ENCODE measurements at places on chromosomes 1 and 21.

- peak; percentile 7 for ATAC-seq
Observed at GRCh38 chr1:53327182-53327913, 522 bp downstream of the LRP8 start.

DNA sequence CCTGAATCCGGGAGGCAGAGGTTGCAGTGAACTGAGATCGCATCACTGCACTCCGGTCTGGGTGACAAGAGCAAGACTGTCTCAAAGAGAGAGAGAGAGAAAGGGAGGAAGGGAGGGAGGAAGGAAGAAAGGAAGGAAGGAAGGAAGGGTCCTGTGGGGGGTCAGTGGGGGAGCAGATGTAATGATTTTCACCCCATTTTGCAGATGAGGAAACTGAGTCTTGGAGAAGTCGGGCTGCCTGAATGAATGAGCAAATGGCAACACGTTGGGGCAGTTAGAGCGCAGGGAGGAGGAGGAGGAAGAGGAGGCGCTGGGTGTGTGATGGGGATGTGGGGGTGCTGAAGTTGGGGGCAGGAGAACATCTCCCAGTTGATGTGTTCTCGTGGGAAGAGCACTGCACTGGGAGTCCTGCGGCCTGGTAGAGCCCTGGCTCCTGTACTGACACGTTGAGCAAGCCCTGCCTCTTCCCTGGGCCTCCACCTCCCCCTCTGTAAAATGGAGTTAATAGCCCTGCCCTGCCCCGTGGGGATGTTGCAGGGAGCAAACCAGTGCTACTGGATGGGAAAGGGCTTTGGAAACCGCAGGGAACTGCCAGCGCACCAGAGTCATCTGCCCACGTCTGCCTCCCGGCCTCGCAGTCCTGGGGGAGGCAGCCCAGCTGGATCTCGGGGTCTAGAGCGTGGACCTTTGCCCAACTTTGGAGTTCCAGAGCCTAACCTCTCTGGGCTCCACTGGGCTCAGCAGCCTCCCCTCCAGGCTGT, 103.2 kb upstream of the CASZ1 start:
- ATAC-seq, result no peak

DNA sequence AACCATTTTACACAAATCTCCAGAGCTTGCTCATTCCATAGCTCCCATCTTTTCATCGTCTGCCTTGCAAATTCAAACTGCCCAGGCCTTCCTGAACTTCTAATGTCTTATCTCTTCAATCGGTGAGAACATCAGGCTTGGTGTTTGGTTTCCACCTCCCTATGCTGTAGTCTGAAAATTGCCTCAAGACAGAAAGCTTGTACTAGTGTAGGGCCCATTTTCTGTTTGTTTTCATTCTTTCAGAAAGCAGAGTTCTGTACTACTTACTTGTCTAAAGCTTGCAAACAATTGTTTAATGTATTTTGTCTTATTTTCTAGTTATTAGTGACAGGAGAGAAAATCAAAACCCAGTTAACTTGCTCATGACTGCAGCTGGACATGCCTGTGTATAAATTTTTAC, 16.8 kb downstream of the HOOK1 start:
- no peak for ATAC-seq

DNA sequence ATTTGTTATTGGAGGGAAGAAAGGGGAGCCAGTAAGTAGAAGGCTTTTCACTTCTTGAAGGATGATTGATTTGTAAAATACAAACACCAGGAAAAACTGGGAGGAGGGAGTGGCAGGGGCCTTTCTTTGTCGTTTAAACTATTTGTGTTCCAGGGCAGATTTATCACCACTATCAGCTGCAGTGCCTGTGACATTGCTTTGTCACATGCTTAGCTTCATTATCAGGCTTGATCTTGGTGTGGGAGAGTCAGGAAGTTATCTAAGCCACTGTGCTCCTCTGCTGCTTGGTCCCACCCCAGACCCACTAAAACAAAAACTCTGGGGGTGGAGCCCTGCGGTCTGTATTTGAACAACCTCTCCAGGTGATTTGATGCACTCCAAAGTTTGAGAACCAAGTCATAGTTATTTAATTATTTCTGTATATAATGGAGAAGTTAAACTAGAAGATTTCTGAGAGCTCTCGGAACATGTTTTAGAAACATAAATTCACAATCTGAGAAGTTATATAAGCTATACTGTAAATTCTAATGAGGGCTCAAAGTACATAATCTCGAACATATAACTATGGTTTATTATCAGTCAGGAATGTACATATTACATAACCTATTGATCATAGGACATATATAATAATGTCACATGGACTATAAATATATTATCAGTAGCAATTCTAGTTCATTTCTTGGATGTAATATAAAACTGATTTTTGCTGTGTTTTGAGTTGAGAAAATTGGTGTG, 87.9 kb downstream of the CDC14A start:
- no peak for ATAC-seq

DNA sequence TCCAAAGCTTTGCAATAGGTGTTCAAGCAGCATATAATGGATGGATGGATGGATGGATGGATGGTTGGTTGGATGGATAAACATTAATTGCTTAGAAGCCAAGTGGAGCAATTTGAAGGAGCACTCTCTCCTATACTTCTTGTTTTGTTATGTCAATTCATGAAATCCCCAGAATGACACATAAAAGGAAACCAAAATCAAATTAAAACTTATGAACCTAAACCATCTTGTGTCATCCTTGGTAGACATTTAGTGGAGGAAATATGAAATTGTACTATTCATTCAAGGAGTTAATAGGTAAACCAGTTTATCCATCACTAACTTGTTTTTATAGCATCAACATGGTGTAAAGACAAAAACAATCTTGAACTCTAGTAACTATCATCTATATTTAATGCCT, 122.5 kb downstream of the NR5A2 start:
- no peak for ATAC-seq

DNA sequence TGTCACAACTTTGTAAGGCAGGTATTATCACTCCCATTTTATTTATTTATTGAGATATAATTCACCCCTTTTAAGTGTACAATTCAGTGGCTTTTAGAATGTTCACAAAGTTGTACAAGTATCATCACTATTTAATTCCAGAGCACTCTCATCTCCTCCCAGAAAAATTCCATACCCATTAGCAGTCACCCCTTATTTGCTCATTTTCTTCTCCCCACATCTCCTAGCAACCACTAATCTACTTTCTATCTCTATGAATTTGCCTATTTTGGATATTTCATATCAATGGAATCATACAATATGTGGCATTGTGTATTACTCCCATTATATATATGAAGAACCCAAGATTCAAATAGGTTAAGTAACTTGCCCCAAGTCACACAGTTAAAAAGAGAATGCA, 7.0 kb downstream of the DSTYK start:
- no peak for ATAC-seq

DNA sequence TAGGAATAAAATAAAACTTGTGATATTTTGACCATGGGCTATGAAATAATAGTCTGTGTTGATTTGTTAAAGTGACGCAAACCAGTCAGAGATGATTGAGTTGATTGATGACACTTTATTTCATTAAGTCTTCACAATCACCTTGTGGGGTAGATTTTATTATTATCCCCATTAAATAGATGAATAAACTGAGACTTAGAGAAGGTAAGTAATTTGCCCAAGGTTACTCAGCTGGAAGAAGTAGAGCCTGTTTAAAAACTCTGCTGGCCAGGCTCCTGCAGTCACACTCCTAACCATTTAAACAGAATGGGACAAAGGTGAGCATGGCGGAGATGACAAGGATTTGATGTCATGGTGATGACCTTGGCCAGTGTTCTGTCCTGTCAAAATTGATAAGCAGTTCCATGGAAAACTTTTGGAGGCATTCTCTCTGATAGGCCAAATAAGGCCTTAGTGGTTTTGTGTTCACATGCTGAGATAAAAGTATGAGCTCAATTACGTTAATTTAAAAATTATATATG, 22.7 kb upstream of the MCOLN3 start:
- ATAC-seq, result no peak

GRCh38 chr1:204647114-204647804, 38.3 kb downstream of the LRRN2 start:
- no peak for ATAC-seq

GRCh38 chr21:24367936-24368335, 1239.3 kb downstream of the MRPL39 start:
- no peak for ATAC-seq

DNA sequence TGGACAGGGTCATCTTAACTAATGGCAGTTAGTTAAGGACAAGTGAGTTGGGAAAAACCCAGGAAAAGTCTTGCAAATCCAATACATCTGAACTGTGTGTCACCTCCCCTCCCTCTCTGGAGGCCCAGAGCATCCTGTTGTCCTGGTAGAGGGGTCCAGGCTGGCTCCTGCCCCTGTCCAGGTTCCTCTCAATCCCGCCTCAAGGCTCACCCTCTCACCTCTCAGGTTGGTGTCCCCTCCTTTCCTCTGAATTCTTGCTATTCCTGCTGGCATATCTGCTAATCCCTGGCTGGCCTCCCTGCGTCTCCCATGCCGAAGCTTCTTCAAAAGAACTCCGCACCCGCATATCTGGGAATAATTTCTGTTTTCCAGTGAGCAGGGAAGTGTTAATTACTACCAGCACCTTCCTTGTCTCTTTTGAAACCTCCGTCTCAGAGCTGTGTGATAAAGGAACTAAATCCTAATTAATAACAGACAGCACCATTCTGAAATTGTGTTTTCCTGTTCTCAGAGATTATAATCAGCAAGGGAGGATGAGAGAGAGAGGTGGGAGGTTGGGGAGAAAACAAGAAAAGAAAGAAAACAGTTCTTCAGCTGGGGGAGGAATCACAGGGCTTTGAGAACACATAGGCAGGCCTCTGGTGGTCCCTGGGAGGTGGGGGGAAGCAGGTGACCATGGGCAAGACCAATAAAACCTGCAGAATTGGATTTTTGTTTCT, 568.0 kb downstream of the PTPRU start:
- no peak for ATAC-seq

- no peak for ATAC-seq
Observed at GRCh38 chr1:220441211-220441610, 86.7 kb upstream of the MARK1 start.

DNA sequence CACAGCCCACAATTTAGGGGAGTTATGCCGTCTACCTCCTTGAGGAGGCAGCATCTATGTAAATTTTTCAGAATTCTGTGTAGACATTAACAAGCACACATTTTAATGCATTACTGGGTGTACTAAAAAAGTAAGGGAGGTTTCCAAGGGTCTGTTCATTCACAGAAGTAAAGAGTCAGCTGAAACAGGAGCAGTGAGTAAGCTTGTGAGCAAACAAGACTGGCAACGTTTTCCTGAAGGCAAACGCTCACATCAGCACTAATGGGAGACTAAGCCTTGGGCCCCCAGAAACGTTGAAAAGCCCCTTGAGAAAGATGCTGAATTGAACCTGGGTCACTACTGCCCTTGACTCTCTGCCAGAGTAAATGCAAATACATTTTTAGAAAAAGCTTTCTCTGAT, 25.7 kb downstream of the RPRD2 start:
- ATAC-seq, result no peak

DNA sequence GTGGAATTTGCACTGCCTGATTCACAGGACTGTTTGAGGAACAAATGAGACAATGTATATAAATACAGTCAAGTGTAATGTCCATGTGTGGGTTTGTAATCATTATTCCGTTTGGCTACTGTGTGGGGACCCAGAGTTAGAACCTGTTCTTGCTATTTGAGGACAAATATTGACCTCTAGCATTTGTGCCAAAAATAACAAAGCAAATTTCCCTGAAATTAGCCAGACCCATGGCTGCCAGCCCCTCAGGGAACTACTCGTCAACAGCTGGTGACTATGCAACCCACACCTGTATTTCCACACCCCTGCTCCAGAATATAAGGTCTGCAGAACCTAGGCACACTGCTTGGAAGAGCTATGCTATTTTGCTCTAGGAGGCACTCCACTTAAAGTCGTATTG, 70.7 kb downstream of the KCNJ6 start:
- ATAC-seq, result no peak

DNA sequence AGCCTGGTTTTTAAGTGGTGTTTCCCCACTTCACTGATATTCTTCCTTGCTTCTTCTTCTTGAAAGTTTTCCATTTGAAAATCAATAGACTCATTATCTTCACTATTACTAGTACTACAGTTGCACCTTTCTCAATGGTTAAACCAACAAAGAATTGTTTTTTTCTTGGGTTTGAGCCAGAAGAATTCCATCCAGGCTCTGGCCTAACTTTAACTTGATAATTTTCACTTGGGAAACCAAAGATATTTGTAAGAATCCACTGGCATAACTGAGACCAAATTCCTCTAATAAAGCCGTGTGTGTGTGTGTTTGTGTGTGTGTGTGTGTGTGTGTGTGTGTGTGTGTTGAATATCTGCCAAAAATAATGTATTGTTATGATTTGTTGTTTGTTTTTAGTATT, 103.2 kb downstream of the SGIP1 start:
- ATAC-seq, result no peak

DNA sequence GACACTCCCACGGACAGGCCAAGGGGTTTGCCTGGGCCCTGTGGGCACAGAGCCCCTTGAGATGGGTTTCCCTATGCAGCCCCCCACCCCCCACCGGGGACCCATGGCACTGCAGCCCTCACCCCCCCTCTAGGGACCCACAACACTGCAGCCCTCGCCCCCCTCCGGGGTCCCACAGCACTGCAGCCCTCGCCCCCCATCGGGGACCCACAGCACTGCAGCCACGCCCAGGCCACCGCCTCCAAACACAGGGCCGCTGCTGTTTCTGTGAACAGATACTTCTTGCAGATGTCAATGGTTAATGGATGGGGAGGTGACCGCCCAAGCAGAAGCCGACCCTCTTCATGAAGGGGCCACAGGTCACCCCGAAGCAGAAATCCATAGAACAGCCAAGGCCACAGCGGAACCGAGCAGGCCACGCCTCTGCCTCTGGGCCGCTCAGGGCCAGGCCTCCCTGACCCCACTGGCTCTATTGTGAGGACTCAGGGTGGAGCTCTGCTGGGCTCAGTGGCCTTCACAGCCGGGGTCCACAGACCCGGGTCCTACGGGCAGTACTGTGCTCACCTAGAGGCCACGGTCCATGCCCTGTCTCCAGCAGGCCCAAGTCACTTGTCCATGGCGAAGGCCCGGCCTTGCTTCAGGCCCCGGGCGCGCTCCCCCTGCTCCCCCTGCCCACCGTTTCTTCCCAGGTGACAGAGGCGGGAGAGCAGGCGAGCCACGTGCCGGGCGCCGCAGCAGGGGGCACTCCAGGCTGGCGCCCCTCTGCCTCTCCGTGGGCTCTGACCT, 4.1 kb upstream of the POFUT2 start:
- ATAC-seq, result no peak

DNA sequence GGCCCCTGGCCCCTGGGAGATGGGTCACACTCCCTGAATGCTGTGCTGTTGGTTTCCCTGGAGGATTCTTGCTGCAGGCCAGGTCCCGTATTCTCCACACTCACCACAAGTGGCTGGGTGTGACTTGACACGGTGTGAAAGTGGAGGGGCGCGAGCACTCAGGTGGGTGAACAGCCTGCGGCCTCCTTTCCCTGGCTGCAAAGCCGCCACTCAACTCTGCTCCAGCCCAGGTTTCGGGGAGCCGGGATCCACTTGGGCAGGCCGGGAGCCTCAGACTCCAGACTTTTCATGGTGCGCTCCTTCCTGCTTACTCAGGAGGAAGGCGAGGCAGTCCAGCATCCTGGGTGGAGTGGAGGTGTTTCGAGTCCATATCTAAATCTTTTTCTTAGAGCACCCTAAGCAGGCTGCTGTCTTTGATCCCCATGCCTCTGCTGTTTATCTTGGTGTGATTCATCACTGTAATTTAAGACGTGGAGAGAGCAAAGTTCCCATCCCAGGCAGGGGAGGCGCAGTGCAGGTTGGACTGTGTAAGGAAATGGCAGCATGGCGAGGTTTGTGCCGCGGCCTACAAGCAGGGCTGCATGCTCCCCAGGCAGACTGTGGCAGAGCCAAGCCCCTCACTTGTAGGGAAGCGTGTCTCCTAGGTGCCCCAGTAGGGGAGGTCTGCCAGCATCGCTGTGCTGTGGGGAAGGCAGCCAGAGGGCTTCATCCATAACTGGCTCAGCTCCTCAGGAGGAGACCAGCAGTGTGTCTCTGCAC, 29.6 kb downstream of the VANGL1 start:
- peak; percentile 49 for ATAC-seq

Data from stimulated activated memory B cell treated with anti-CD40 and anti-IgM and Interleukin-4, amounts not matched to agents 10 μg/mL and 1 μg/mL and 100 μg/mL, for 72 hours (primary cell).